ENCODE measurements at places on chromosomes 16 and 17.

GRCh38 chr17:60645918-60646523 lies 31.6 kb upstream of the BCAS3 start:
- DNase-seq, result no peak

GRCh38 chr16:71883168-71883848 lies 674 bp downstream of the ZNF821 start:
- peak; percentile 76 for DNase-seq

DNA sequence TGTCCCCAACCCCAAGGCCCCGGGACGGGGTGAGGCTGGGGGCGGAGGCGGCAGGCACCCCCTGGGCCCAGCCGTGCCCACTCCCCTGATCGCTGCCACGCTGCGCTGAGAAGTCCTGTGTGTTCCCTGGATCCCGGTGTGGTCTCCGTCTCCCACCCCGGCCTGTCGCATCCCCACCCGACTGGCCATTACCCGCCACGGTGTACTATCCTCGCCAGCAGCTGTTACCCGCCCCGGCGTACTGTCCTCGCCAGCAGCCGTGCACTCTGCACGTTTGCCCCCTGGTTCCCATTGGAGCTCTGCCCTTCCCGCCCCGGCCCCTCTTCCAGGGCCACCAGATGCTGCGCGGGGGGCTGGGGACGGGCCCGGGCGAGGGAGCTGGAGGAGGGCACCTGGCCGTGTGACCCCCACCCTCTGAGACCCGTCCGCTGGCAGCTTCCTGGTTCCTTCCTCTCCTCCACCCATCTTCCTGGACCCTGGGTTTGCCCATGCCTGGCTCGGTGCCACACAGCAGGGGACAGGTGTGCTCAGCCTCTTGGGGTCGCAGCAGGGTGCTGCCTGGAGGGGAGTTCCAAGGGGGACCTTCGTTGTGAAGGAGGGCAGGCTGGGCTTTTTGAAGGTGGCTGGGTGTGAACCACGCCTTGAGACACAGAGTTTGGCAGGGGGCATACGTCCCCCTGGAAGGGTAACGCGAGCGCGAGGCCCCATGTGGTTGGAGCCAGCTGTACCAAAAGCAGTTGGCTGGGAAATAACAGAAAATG lies 19.7 kb downstream of the BAHCC1 start:
- DNase-seq, result no peak

DNA sequence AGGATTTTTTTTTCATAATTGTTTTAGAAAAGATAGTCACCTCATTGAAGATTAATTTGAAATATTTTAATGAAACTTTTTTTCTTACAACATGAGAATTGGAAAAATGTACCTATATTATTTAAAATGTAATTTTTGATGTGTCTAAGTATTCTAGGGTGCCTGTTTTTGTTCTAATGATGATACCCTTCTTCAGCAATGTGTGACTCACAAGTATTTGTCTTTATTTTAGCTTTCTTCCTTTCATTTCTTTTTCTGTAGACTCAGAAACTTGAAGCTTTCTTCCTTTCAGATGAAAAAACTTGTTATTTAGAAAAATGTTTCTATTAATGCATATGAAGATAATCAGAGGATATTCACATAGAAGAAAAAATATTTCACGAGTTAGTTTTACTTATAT lies 231.8 kb downstream of the BCAS3 start:
- no peak for DNase-seq

DNA sequence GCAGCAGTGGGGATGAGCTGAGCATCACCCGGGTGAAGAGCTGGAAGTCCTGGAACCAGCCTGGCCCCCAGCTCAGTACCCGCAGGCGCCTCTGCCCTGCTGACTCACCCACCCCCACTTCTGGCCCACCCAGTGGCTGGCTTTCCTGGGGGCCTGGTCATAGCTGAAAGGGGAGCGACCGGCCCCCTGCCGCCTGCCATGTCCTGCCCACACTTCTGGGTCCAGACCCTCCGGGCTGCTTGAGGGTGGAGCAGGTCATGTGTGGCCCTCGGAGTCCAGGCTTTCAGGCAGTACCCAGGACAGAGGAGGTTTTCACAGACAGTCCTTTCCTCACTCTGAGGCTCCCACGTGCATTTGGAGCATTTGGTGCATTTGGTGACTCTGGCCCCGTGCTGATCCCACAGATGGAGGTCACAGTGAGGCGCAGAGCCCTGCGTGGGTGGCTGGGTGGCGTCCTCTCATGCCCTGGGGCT lies 7.1 kb upstream of the PIEZO1 start:
- DNase-seq, result no peak

- no peak for DNase-seq
Observed at GRCh38 chr16:4501071-4501478, 24.9 kb downstream of the HMOX2 start.

DNA sequence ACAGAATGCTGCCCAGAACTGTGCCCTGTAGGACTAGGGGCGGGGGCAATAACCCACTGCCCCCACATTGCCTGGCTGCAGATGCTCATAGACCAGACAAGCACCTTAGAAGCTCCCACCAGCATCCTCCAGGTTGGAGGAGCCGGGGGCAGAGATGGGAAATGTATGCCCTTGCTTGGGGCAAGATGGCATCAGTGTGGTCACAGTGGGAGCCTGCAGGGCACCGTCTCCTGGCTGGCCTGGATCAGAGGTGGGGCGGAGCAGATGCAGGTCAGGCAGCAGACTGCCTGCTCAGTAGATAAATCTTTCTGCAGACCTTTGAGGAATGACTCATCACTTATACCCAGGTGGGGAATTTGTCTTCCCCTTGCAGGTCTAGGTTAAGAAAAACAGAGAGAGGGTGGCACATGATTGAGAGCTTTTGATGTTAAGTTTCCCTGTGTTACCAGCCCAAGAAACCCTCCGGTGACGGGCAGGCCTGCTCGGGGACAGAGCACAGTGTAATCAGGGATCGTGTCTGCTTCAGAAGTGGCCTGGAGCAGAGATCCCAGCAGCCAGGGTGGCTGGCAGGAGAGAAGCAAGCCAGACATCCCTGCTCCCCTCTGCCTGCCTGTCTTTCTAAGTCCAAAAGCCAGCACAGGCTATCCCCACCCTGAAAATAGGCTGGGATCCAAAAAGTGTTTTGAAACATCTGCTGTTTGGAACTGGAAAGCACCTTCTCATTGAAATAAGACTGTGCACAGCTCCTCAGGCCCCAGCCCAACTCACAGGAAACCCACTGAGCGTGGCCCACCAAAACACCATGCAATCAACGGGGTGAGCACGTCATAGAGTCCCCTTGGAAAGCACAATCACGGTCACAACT lies 50.7 kb upstream of the RPL38 start:
- peak; percentile 68 for DNase-seq

DNA sequence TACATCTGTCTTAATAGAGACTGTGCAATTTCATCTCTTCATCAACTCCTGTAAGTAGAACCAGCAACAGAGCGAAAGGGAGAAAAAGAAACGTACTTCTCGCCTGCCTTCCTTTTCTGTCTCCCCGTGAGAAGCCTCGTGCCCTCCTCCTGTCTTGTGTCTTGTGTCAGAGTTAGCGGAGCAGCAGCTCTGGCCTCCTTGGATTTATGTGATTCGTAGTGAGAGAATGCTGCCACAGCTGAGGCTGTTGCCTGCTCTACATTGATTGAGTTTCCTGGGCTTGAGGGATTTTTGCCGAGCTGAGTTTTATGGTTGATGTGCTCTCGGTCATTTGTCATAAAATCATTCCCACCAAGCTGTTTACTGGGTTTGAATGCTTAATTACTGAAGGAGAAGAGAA lies 579.1 kb upstream of the RBFOX1 start:
- no peak for DNase-seq

- peak; percentile 84 for DNase-seq
Observed at GRCh38 chr17:38439436-38439835, 11.2 kb downstream of the ARHGAP23 start.

DNA sequence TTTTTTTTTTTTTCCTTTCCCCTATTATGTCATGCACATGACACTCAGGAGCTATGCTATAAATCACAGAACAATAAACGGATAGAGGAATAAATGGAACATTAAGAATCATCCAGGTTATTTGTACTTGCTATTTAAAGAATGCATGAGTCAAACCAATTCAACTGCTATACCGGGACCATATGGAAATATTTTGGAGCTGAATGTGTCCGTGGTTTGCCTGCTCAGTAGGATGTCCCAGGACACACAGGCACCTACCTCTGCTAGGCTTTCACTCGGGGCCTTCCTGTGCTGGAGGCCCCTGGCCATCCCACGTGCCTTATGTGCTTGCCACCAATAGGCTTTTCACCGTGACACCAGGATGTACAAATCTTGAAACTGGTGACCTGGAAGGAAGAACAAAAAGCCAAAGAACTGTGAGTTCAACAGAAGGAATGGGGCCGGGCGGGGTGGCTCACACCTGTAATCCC lies 15.3 kb upstream of the SEC14L1 start:
- no peak for DNase-seq

- DNase-seq, result no peak
Observed at GRCh38 chr16:89378947-89379771, 111.2 kb downstream of the ANKRD11 start.

- peak; percentile 54 for DNase-seq
Observed at GRCh38 chr17:2707721-2708584, 3.6 kb downstream of the CLUH start.

GRCh38 chr17:15648386-15648785 lies 28.9 kb upstream of the FBXW10B start:
- no peak for DNase-seq

DNA sequence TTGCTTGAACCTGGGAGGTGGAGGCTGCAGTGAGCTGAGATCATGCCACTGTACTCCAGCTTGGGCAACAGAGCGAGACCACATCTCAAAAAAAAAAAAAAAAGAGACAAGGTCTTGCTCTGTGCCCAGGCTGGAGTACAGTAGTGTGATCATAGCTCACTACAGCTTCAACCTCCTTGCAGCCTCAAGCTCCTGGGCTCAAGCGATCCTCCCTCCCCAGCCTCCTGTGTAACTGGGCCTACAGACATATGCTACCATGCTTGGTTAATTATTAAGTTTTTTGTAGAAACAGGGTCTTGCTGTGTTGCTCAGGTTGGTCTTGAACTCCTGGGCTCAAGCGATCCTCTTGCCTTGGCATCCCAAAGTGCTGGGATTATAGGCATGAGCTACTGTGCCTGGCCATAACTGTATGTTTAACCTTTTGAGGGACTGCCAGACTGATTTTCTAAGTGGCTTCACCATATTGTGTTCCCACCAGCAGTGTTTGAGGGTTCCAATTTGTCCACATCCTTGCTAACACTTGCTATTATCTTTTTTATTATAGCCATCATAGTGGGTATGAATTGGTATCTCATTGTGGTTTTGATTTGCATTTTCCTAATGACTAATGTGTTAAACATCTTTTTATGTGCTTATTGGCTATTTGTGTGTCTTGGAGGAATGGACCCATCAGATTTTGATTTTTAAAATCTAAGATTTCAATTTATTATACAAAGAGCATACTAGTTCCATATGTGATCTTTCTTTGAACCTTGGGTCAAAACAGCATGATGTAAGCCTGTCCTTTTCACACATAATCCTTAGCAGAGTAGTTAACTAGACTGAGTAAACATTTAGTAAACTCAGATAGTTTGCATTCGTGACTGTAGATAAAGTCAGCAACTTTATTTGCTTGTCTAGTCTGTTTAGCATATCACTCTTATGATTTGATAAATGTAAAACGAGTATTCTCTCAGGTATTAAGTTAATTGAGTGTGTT lies 38.1 kb upstream of the KPNB1 start:
- DNase-seq, result no peak

DNA sequence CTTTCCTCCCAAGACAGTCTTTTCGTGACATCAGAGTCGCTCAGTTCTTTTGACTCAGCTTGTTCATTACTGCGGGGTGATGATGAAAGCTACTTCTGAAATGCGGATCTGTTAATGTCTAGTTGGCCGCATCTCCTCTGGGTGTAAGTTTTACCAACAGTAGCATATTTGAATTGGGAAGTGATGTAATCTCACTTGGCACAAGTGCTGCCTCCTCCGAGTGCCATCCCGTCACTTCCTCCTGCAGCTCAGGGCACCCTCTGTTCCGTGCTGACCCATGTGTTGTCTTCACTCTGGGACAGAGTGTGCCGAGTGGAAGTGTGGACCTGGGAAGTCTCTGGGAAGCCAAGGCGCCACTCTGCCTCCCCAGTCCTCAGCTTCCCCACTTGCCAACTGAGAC lies 8.9 kb downstream of the ADAD2 start:
- DNase-seq, result no peak

DNA sequence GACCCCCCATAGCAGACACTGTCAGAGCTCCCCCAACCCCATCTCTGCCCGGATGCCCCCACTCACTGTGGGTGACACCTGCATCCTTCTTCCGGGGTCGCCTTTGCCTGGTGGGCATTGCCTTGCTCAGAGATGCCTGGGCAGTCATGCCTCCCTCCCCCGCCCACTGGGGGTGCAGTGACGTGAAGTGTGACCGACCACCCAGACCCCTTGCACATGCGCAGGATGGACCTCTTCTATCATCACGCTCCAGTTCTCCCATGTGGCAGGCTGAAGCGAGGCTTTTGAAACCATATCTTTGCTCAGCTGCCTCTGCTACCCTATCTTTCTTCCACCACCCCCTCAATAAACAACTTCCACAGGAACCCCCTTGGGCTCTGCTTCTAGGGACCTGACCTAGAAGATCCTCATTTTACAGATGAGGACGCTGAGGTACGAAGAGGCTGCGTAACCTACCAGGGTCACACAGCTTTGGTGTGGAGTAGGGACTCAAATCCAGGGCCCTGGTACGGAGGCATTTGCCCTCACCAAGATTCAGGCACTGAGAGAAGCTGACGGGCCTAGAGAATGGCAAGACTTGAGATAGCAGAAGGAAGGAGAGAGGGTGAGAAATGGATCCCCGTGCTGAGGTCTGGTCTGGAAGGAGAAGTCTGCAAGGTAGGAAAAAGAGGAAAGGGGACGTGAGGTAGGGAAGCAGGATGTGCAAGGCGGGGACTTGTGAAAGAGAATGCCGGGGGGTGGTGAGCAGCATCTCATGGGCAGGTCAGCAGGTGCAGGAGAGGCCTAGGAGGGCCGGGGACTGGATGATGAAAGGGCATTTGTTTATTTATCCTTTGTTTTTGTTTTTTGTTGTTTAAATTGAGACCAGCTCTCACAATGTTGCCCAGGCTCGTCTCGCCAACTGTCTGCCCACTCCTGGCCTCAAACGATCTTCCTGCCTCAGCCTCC lies 14.4 kb downstream of the NLRC5 start:
- peak; percentile 10 for DNase-seq

DNA sequence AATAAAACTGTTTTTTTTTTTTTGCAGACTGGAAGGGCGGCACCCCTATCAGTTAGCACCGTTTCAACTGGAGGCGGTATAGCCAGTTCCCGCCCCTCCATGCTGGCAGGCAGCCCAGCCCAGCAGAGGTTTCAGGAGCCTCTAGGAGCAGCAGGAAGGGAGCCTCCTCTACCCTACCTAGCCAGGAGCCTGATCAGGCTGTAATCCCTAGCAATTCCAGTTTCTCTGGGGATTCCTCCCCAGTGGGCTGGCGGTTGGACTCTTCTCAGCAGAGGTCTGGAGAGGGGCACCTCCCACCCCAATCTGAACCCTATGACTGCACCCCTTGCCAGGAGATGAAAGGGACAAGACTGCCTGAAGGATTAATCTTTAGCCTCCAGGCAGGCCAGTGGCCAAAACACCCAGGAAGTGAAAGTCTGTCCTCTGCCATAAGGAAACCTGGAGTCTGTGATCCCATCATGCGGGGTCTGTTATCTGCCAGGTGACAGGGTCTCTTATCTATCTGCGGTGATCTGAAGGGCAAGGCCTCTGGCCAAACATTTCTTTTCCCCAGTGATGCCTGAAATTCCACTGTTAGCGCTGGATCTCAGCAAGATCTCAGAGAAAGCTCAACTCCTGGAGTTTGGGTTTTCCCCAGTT lies 4.9 kb upstream of the CDH1 start:
- DNase-seq, result peak; percentile 58
